NCI-H1436 (cell line): ENCODE measurements at places on chromosomes 13 and 19.
A peak's percentile ranks its signal among the peaks of the same experiment; 100 is the strongest.

DNA sequence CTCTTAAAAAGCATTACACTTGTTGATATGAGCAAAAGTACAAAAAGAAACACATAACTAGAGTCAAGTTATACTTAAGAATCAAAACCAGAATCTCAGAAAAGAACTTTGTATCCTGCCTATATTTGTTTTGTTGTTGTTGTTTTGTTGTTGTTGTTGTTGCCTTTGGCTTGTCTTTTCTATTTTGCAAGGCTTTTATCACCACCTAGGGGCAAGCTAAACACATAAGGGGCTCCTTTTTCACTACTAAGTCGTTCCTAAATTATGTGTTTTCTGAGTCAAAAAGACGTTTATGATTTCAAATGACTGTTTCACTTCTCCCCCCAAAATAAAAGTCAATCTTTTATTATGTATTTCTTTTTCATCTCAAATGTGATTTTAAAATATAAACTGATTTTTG, 250.2 kb downstream of the RBM26 start:
- DNase-seq: no peak

DNA sequence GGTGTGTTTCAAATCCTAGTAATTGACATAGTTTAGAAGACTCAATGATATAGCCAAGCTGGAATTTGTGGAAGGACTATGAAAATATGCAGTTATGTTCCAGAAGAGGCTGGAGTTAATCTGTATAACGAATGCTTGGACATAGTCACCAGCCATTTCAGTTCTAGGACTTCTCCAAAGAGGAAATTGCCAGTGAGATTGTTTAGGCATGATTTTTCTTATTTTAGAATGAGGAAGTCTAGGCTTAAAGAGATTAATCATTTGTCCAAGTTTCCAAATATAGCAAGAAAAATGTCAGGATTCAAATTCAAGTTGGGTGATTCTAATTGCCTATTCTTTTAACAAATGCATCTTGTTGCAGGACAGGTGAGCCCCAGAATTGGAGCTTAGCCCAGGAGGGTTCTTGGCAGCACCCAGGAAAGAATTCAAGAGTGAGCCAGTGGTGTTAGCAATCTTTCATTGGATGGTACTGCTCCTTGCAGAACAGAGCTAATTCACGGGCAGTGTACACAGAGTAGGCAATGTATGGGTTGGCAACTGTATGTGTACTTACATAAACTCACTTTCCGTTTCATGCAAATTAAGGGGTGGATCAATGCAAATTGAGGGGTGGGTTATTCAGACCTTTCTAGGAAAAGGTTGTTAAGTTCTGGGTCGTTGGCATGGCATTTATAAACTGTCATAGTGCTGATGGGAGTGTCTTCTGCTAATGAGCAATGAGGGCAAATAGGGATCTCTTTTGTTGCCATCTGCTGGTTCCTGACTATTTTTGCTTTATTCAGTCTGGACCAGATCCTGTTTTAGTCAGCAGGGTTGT, 763.1 kb upstream of the SLITRK1 start:
- no peak for DNase-seq

DNA sequence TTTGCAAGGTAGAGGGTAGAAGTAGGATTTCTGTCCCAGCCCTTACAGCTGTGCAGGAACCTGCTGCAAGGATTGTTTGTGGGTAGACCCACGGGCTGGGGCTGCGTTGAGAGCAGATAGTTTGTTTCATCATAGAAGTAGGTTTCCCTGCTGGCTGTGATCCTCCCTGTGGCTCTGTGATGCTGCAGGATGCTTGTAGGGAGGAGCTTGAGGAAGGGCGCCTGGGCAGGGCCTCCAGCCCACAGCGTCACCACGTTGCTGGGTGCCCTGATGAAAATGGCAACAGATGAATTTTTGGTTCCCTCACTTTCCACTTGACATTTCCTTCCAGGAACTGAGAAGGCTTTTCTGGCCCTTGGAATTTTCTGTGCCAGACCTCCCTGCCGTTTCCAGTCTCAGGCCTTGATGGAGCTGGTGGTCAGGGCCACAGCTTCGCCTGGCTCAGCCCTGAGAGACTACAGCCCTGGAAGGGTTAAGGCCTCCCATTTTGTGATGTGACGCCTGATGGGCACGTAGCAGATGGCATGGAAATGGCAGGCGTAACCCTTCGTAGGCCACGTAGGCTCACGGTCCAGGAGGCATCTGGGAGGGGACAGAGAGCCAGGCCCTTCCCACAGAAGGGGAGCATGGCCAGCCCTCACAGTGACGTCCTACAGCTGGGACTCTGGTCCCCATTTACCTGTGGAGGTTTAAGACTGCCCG, 42.2 kb downstream of the GATAD2A start:
- no peak for DNase-seq

DNA sequence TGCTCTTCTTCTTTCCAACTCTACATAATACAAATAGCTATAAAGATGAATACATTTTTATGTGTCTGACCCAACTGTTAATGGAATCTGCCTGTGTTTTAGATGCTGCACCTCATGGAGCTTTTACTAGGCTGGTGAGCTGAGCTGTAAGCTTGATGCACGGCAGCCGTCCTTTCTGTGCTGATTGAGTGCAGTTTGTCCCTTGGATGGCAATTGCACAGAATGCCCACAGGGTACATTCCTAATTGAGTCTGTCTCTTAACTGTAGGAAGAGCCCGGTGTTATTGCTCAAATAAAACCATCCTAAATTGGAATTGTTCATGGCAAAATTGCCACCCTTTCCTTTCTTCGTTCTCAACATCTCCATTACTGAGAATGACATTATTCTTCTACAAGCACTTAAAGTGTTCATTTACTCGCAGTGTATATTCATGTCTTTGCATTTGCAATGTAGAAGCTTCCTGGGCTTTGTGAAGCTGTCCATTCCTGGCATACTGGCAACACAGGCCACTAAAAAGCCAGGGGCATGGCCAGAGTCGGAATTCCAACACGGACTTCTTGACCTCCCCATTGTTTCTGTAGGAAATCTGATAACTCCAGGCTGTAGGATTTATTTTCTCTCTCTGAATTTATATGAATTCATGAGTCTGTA, 85.8 kb downstream of the SLC10A2 start:
- no peak for DNase-seq

- no peak for DNase-seq
These were observed 128.8 kb downstream of the ZDHHC20 start for GRCh38 chr13:21330126-21330861.

DNA sequence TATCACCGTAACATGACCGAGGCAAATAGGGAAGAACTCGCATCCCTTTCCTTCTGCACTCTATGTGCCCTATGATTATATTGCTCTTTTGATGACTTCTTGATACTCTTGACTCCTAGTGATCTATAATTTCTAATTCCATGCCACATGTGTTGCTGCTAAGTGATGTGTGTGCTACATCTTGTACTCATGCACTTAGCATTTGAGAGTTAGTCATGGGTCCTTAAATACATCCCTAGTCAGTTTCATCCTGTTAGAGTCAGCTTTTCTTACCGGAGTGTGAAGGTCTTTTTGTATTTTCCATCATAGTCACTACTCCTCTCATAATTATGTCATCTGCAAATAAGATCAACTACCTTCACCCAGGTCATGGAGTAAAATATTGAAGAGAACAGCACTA, 30.2 kb downstream of the RXFP2 start:
- DNase-seq: no peak

- no peak for DNase-seq
These were observed 10.4 kb upstream of the RASA3 start for GRCh38 chr13:114142640-114143490.

DNA sequence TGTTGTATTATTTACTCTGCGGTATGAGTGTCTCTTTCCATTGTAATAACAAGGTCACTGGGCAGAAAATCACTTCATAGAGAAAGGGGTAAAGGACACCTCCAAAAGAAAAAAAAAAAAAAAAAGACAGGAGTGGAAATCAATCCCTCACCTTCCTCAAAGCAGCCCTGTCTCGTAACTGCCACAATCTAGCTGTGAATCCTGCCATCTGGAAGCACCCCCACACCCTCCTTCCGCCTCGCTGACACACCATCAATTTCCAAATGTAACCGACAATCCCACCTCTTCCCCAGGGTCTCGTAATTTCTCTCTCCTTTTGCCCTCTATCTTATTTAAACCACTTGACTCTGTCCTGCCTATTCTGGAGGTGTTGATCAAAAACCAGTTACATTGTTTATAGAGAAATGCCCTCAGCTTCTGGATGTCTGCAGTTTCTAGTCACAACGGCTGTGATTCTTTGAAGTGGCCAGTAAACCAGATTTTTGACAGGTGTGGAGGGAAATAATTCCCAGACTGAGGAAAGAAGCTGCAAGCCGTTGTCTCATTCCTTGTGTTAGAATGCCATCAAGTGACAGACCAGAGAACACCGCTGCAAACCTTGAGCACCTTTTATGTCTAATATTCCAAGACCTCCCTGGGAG, 9.1 kb upstream of the POP4 start:
- DNase-seq: peak; percentile 26

- DNase-seq: no peak
These were observed 18.4 kb upstream of the ZMYM2 start for GRCh38 chr13:19940106-19940505.
